ENCODE measurements at places on chromosomes 6 and 20.

DNA sequence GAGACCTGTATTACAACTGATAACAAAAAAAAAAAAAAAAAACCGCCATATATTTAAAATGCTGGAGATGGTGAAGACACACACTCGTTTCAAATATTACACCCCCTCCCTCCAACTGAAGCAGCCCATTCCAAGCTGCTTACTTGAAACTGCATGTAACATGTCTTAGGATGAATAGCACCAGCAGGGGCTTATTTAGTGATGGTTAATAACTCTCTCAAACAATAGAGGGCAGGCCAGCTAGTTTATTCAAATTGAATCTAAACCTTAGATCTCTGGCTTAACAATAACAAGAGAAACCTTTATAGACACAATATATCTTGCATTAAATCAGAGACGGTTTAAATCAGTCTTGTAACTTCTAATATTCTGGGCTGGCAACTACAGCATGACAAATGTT is 9.3 kb upstream of the JPH2 start:
- no peak for DNase-seq

DNA sequence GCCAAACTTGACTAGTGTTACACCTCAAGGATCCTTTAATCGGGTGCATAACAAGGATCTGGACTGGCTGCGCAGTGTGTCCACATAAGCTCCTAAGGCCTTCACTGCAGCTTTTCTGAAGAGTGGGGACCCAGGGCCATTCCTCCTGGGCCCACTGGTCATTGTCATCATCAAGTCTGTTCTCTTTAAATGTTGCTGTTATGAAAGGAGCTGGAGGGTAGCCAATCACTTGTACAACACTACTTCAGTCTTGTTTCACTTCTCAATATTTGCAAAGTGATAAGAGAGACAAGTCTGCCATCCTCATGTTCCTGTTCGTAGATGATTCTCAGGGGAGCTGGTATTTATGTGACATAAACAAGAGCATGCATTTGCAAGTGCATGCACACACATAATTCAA is 149.8 kb downstream of the SYNDIG1 start:
- no peak for DNase-seq

DNA sequence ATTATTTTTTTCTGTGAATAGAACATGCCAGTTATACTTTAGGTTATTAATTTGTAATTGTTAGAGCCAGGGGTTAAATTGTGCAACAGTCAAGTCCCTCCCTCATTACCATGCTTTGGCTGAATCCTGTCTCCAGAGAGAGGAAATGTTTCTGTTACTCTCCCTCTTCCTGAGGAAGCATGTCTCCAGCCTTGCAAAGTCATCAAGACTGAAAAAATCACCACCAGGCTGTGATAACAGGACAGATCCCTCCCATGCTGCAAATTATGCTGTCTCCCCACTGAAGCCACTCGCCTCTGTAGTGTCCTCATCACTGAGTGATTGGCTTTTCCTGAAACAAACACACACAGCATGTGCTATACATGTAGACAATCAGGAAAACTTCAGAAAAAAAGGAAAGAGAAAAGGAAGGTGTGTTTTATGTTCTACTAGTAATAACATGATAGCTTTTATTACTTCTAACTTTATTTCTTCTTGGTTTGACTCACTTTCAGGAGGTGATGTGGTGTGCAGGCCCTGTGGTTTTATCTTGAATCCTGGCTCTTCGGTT is 290.0 kb upstream of the JAG1 start:
- DNase-seq = no peak

DNA sequence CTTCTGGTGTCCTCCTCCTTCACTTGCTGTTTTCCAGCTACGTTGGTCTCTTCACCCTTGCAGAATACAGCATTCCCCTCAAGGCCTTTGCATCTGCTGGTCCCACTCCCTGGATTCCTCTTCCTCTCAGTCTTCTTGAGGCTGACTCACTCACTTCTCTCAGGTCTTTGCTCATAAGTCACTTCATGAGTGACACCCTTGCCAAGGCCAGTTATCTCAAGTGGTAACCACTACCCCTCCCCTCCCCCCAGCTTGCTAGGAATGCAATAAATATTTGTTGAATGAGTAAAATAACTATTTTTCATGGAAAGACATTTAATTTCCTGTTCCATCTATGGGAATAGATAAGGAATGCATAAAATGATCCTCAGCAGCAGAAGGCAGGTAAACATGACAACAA is 131.7 kb downstream of the PLCB4 start:
- no peak for DNase-seq

- peak; percentile 50 for DNase-seq
Observed at GRCh38 chr6:16700202-16700915, 60.9 kb downstream of the ATXN1 start.

DNA sequence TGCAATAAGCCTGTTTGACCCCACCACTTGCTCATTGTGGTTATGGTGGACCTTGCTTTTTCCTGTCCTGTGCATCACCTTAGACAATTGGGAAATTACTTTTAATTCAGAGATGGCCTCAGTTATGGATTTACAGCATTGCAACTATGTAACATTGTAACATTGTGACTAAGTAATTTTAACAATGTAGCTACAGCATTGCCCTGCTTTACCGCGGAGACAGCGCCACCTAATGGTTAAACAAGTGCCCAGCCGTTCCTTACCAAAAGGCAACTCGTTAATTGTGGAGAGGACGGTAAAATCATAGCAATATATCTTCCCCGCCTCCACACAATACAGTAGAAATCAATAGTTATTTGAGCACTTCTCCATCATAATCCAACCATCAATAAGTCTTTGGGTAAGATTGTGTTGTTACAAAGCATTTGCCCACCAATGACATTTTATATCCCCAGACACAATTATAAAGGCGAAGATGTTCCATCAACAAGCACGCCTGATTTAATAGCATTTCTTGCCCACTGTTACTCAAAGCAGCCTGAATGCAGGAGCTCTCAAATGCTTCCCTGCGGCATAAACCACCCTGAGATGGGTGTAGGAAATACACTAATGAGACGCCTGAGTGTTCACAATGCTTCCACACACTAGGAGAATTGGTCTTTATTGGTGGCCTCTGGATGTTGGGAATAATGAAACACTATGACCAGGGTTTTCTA is 93.7 kb downstream of the PROKR2 start:
- peak; percentile 49 for DNase-seq

GRCh38 chr6:31497531-31498476 is at the start of gene MICB:
TSS of gene MICB (plus strand) at chr6:31498145. CDS start at chr6:31498194, 49 bp downstream.
- DNase-seq = peak; percentile 90

GRCh38 chr6:89145091-89145955 is 532 bp upstream of the PM20D2 start:
- DNase-seq = no peak

DNA sequence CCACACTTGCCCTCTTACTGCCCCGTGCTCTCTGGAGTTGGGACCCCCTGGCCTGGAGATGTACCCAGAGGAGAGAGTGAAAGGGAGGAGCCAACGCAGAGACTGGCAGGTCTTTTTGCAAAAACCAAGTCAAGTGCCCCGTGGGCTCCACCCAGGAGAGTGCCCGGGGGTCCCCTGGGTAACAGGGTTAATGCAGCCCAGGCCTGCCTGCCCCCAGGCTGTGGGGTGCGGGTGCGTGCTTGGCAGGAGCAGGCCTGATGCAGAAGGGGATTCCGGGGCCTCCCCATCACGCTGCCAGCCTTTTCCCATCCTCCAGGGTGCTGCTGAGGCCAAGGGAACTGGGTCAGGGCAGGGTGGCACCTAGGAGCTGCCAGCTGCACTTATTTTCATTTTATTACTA is 184.4 kb downstream of the ERMARD start:
- no peak for DNase-seq

- DNase-seq = no peak
Observed at GRCh38 chr6:38080360-38080759, 260.8 kb downstream of the ZFAND3 start.

DNA sequence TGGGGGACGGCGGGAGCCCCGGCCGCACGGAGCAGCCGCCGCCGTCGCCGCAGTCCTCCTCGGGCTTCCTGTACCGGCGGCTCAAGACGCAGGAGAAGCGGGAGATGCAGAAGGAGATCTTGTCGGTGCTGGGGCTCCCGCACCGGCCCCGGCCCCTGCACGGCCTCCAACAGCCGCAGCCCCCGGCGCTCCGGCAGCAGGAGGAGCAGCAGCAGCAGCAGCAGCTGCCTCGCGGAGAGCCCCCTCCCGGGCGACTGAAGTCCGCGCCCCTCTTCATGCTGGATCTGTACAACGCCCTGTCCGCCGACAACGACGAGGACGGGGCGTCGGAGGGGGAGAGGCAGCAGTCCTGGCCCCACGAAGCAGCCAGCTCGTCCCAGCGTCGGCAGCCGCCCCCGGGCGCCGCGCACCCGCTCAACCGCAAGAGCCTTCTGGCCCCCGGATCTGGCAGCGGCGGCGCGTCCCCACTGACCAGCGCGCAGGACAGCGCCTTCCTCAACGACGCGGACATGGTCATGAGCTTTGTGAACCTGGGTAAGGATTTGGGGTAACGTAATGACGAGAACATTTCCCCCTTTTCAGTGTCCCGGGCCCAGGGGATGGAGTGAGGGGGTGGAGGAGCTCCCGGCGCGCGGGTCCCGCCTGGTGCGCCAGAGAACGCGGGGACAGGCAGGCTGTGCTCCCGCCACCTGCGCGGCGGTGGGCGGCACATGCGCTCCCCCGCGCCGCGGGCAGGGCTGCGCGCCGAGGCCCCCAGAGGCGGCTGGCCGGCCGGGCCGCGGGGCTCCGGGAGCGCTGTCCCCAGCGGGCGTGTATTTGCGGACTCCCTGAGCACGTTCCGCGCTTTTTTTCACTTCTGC is 1.4 kb downstream of the BMP6 start:
- DNase-seq = peak; percentile 14

DNA sequence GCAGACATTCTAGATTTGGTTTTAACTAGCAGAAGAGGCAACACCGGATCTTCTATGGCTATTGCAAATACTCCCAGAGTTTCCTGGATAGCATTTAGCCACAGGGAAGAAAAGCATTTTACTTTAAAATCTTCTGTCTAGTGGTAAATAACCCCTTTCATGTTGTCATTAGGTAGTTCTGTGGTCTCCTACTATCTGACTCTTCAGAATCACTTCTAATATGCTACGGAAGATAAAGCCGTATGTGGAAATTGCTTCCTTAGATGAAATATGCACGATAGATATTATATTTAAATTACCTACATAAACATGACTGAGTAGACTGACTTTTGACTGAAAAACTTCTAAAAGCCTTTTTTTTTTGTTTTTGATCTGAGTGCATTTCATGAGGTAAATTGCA is 759 bp downstream of the CRISP3 start:
- no peak for DNase-seq

Measured in stimulated activated CD4-positive, alpha-beta T cell treated with anti-CD3 and anti-CD28 coated beads, Interleukin-2, amount 100 ng/mL, for 24 hours (primary cell).